ENCODE measurements at places on chromosomes 3 and 15.

DNA sequence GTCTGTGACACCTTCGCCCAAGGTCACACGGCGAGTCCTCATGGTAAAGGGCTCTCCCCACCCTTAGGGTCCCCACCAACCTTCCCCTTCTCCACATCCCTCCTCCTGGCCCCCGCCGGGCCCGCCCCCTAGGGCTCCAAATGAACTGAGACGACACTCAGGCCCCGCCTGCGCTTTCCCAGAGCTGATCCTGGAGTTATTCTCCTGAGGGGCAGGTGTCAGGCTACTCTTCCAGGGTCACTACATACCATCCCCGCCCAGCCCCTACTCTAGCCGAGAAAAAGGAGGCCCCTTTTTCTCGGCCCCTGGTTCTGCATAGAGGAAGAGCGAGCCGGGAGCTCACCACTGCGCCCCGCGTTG lies 292 bp downstream of the USP4 start:
- DNase-seq, result no peak

DNA sequence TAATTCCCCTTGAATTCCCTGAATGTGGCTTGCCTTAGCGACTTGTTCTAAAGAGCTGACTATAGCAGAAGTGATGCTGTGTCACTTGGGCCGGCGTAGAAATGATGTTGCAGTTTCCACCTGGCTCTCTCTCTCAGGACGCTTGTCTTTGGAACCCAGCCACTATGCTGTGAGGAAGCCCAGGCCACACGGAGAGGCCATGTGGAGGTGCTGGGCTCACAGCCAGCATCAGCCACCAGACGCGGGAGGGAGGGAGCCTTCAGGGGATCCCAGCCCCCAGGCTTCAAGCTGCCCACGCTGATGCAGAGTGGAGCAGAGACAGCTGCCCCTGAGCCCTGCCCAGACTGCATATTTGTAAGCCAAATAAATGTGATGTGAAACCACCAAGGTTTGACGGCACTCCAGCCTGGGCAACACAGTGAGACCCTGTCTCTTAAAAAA lies 18.6 kb downstream of the RNU5B-1 start:
- no peak for DNase-seq

GRCh38 chr15:70424937-70425411 lies 327.3 kb upstream of the TLE3 start:
- DNase-seq, result peak; percentile 67

GRCh38 chr3:172171396-172172075 lies 132.2 kb downstream of the FNDC3B start:
- no peak for DNase-seq

- no peak for DNase-seq
Observed at GRCh38 chr3:106930086-106930485, 447.2 kb upstream of the CCDC54 start.

GRCh38 chr15:28942046-28942445 lies 56.3 kb downstream of the APBA2 start:
- DNase-seq, result no peak

GRCh38 chr3:29618395-29619282 lies 337.8 kb downstream of the RBMS3 start:
- DNase-seq, result no peak

DNA sequence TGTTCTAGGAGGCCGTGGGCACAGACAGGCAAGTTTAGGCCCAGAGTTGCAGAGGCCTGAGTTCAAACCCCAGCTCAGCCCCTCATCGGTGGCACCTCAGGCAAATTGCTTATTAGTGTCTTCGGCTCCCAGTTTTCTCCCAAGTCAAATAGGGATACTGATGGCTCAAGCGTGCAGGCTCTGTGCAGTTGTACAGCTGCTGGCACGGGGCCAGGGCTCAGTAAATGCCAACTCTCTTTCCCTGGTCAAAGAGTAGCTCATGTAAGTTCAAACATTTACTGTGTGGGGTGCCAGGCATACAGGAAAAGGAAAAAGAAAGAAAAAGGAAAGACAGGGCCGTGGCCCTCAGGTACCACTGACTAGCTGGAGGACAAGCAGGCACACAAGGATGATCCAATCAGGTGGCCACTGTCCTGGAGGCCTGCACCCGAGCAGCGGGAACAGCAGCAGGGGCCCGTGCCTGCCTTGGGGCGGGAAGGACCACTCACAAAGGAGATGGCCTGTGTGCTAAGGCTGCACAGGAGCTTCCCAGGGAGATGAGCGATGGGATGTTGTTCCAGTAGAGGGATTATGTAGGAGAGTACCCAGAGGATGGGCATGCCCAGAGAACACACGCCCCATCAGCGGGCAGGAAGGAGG lies 70.8 kb downstream of the TBC1D2B start:
- no peak for DNase-seq

- no peak for DNase-seq
Observed at GRCh38 chr3:134017490-134017889, 12.2 kb downstream of the SLCO2A1 start.

DNA sequence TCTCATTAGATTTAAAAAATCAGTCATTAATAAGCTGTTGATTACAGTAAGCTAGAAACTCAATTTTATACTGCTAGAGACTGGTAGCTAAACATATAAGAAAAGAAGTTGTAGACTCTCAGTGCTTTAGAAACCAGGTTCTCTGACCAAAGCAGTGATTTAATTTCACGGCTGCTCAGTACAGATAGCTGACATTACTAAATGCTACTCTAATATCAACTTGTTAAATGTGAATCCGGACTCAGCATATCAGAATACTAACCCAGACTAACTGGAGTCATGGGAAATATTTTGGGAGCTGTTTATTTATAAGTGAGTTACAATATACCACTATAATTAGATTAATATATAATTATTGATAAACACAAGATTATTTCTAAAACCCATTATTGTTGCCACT lies 80.4 kb downstream of the NEDD4 start:
- DNase-seq, result no peak

GRCh38 chr15:59538494-59538893 lies 73.1 kb upstream of the GCNT3 start:
- DNase-seq, result no peak

DNA sequence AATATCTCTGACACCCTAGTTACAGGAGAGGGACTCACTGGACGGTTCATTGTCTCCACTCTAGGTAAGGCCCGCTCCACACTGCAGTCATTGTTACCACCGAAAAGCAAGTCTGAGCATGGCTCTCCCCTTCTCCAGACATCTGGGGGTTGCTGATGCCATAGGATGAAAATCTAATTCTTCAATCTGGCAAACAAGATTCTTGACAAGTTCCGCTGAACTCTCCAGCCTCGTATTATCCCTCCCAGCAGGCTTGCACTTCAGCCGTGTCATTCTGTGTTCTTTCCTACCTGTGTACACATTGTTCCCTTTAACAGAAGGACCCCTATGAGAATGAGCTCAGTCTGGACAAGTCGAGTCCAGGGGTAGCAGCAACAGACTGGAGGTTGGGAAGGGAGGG lies 152.3 kb upstream of the NR2E3 start:
- no peak for DNase-seq

- no peak for DNase-seq
Observed at GRCh38 chr3:142857056-142857455, 31.8 kb downstream of the PCOLCE2 start.

DNA sequence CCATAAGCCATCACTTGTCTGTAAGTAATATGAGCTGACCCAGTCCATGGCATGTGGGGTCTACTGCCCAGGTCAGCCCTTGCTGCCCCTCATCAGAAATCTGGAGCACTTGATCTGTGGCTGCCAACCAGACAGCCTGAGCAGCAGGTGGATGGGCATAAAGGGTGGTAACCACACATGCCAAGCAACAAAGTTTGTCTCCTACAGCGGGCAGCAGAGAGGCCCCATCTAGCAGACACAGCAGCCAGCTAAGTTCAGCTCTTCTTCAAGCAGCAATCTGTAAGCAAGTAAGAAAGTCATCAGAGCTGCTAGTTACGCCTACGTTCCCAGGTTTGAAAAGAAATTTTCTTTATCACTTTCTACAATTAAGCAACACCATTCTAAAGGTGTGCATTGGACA lies 27.9 kb downstream of the CHCHD4 start:
- DNase-seq, result no peak

DNA sequence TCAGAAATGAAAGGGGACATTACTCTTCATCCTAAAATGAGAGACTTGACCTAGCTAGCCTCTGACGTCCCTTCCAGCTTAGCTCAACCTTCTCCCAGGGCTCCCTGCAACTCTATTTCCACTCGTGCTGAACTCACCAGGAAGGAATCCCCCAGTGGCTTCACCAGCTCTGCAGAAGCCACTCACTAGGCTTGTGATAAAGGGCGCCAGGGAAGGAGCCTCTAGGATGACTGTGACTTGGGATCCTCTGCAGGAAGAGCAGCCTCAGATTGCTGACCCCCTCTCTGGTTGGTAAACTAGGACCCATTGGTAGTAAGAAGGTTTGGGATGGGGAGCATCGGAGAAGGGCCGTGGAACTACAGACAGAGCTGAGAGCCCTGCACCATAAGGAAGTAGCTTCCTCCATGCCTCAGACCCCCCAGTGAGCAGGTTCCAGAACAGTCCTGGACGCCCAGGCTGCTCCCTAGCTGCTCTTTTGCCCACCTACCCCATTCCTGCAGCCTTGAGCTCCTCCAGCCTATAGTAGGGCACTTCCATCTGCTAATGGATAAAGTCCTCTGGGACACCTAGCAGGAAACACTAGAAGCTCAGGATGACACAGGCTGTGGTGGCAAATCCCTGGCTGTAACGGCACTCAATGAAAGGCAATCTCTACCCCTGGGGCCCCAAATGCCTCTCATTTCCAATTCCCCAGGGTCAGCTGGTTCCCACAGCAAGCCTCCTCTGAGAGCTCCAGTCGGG lies 26.0 kb downstream of the PLA2G4F start:
- no peak for DNase-seq

GRCh38 chr3:17831366-17831765 lies 88.9 kb upstream of the TBC1D5 start:
- DNase-seq, result no peak

- DNase-seq, result peak; percentile 66
Observed at GRCh38 chr3:47420511-47421484, 40.0 kb downstream of the PTPN23 start.

- no peak for DNase-seq
Observed at GRCh38 chr3:191414286-191414685, 46.7 kb upstream of the PYDC2 start.

DNA sequence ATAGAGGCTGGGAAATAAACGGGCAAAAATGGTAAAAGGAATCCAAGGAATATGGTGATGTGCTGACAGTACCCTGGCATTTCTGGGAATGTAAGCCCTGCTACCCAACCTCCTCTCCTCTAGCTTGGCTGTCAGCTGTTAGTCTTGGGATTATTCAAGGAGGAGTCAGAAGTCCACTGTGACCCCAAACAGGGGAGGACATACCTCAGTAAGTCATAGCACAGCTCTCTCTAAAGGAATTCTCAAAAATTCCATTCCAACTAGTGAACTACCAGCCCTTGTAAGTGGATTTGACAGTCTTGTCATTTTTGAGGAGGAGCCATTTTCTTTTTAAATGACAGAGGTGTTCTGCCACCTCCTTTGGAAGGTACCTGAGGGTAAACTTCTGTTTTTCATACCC lies 207.5 kb downstream of the PDCD6IP start:
- DNase-seq, result no peak

GRCh38 chr15:63523306-63523990 lies 19.1 kb downstream of the USP3 start:
- no peak for DNase-seq

DNA sequence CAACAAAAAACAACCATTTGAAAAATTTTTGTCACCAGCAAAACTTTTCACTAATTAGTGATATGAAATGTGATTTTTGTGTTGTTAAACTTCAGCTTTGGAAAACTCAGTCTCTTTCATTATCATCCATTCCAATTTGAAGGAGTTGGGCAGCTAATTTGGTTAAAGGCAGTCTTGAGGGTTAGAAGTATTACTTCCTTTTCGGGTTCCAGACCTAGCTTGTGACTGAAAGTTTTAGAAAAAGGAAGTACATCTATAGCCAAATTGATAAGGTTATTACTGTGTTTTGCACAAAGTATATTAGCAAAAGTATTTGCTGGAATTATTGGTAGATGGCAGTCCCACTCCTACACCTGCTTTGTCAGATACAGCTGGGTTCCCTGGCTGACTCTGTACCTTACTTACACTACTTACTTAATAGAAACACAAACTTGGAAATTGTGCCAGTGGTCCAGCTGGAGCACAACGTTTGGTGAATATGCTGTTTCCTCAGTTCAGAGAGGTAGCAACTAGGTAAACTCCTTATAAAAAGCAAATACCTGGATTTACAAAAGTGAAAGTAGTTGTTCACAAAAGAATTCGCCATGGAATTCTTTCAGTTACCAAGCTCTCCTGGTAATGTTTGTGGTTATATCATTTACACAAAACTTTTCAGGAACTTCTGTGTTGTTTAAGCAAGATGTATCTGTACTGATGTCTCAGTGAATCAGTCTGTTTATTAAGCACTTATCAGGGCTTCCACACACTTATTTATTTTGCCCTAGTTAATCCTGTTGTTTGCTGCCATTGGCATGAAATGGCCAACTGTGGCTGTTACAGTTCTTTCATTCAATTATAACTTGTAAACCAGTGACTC lies 31.6 kb downstream of the TIPARP start:
- peak; percentile 21 for DNase-seq

GRCh38 chr15:69185706-69186105 lies 25.3 kb downstream of the GLCE start:
- DNase-seq, result no peak

- DNase-seq, result no peak
Observed at GRCh38 chr3:77222701-77223100, 182.8 kb downstream of the ROBO2 start.

DNA sequence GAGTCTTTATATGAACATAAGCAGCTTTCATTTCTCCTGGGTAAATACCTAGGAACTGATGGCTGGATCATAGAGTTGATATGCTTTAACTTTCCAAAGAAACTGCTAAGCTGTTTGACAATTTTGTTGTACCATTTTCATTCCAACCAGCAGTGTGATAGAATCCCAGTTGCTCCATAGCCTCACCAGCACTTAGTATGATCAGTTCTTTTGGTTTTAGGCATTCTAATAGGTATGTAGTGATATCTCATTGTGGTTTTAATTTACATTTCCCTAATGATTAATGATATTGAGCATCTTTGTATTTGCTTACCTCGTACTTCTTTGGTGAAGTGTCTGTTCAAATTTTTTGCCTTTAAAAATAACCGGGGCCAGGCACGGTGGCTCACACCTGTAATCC lies 38.4 kb upstream of the SMAD6 start:
- no peak for DNase-seq

- no peak for DNase-seq
Observed at GRCh38 chr3:33100229-33100628, 3.3 kb upstream of the GLB1 start.

- no peak for DNase-seq
Observed at GRCh38 chr3:124447845-124448244, 282.4 kb upstream of the UMPS start.

DNA sequence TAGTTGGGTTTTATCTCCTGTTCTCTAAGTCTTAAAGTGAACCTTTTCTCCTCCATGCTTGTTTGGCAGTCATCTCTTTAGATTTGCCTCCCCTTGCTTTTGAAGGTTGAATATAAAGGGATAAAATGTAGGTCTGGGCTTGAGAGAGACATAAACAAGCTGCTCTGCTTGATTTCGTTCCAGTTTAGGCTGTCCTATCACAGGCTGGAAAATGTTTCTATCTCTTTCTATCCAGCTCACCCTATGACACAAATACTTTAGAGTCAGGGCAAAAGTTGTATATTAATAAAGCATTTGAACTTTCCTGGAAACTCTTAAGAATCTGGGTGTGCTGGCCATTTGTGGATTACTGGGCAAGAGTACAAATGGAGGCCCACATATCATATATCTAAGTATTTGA lies 29.5 kb upstream of the ZBBX start:
- DNase-seq, result no peak

- no peak for DNase-seq
Observed at GRCh38 chr3:14810070-14810791, 8.5 kb upstream of the FGD5 start.

Data from GF-D8 (cell line).